Lung (tissue), 17 donors: ENCODE measurements at places on chromosomes 5 and 9.

DNA sequence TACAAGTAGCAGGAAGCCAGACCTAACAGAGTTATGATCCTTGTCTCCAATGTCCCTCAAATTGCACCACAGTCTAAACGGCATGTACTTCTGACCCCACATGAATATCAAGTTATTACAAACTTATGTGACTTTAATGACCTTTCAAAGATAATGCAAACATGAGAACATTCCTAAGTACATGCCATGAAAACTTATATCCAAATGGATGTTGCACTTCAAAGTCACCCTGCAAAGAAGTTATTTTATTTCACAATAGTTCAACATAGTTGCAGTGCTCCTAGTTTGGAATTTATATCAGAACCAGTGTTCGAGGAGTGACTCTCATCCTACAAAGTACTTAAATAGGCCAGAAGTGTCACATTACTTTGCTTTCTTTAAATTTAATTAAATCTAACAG is 41.2 kb upstream of the ITGA1 start:
- H3K36me3 ChIP-seq: no peaks in the 10 kb centered on the region
- H3K4me1 ChIP-seq: no peaks in the 10 kb centered on the region
- H3K4me3 ChIP-seq: no peak overlapping the region
- no peaks in the 10 kb centered on the region for H3K27me3 ChIP-seq

GRCh38 chr9:32968101-32969011 is 33.1 kb downstream of the APTX start:
- H3K27ac ChIP-seq: no peak overlapping the region
- peak; percentile 69 for DNase-seq
- peaks cover 7% of the 10 kb centered on the region for H3K36me3 ChIP-seq
- no peak overlapping the region for H3K4me3 ChIP-seq
- no peaks in the 10 kb centered on the region for H3K4me1 ChIP-seq
- no peaks in the 10 kb centered on the region for H3K27me3 ChIP-seq

- DNase-seq: peak; percentile 64
- H3K4me1 ChIP-seq: peaks cover 6% of the 10 kb centered on the region
- peak overlapping the region; percentile 89 for H3K27ac ChIP-seq
- H3K4me3 ChIP-seq: peak overlapping the region; percentile 97
- no peaks in the 10 kb centered on the region for H3K27me3 ChIP-seq
- H3K36me3 ChIP-seq: no peaks in the 10 kb centered on the region
Measured at GRCh38 chr5:32443541-32444430, 754 bp downstream of the ZFR start.

DNA sequence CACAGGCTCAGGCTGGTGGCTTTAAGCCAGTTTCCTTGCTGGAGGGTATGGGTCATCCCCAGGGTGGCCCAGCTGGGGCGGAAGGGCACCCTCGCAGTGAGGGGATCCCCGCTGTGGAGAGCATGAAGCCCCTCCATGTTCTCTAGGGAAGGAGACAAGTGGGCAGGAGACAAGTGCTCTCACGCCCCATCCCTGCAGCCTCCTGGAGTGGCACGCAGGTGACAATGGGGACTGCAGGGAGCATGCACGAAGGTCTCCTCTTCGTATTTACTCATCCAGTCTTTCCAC is 83.3 kb downstream of the GTF3C4 start:
- H3K27me3 ChIP-seq: no peaks in the 10 kb centered on the region
- H3K27ac ChIP-seq: no peak overlapping the region
- DNase-seq: no peak
- no peaks in the 10 kb centered on the region for H3K36me3 ChIP-seq
- no peaks in the 10 kb centered on the region for H3K4me1 ChIP-seq

GRCh38 chr5:146825033-146825432 is 53.5 kb downstream of the PPP2R2B start:
- H3K36me3 ChIP-seq: no peaks in the 10 kb centered on the region
- no peak overlapping the region for H3K4me3 ChIP-seq
- no peaks in the 10 kb centered on the region for H3K27me3 ChIP-seq

GRCh38 chr9:134785325-134786108 is 95.1 kb upstream of the FCN2 start:
- H3K27me3 ChIP-seq: no peaks in the 10 kb centered on the region
- H3K36me3 ChIP-seq: peaks cover 13% of the 10 kb centered on the region
- H3K27ac ChIP-seq: no peak overlapping the region
- peaks cover 10% of the 10 kb centered on the region for H3K4me1 ChIP-seq

DNA sequence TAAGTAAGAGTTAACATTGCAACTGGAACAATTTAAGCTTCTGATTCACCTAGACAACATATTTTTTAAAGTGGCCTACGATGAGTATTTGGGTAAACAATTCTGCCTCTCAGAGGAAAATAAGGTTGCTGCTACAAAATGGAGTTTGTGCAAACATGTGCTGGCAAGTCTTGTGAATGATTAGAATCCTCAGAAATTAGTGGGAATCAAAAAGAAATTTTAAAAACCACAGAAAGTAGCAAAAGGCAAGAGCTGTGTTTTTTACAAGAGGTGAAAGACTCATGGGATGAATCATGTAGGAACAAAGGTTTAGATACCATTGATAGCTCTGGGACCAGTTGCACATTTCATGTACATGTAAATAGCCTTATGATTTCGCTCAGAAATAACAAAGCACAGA is 561.6 kb downstream of the TAF11L14 start:
- no peaks in the 10 kb centered on the region for H3K36me3 ChIP-seq
- no peak for DNase-seq
- H3K27ac ChIP-seq: no peak overlapping the region
- H3K4me3 ChIP-seq: no peak overlapping the region

DNA sequence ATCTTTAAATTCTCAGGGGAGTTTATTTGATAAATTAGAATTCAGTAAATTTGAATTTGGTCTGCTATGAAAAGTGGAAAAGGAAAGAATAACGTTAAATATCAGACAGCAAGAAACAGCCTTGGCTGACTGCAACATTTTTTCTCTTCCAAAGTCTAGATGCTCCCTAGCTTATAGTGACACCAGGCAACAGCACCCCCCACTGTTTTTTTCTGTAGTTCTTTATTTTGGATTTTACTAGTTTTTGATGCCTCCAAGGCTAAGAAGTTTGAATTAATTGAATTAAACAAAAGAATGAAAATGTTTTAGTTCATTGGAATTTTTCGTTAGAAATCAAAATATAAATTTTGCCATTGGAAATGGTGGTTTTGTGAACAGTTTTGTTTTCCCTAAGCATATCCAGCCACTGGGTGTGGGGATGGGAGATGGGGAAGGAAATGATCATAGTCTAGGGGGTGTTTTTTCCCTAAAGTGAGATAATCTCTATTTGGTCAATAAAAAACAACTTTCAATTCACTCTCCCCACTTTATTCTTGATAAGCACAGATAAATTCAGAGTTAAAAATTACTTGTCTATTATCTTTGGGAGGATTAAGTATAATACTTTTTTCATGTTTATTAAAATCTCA is 199.3 kb upstream of the CD180 start:
- no peaks in the 10 kb centered on the region for H3K36me3 ChIP-seq
- DNase-seq: no peak
- H3K27ac ChIP-seq: no peak overlapping the region

- H3K4me3 ChIP-seq: no peak overlapping the region
- DNase-seq: no peak
- H3K36me3 ChIP-seq: no peaks in the 10 kb centered on the region
Measured at GRCh38 chr9:20601292-20601691, 21.0 kb downstream of the MLLT3 start.

- peaks cover 4% of the 10 kb centered on the region for H3K36me3 ChIP-seq
- no peaks in the 10 kb centered on the region for H3K27me3 ChIP-seq
- H3K4me3 ChIP-seq: no peak overlapping the region
- DNase-seq: peak; percentile 84
- H3K27ac ChIP-seq: peak overlapping the region; percentile 41
Measured at GRCh38 chr9:134407121-134407779, 81.0 kb downstream of the RXRA start.

DNA sequence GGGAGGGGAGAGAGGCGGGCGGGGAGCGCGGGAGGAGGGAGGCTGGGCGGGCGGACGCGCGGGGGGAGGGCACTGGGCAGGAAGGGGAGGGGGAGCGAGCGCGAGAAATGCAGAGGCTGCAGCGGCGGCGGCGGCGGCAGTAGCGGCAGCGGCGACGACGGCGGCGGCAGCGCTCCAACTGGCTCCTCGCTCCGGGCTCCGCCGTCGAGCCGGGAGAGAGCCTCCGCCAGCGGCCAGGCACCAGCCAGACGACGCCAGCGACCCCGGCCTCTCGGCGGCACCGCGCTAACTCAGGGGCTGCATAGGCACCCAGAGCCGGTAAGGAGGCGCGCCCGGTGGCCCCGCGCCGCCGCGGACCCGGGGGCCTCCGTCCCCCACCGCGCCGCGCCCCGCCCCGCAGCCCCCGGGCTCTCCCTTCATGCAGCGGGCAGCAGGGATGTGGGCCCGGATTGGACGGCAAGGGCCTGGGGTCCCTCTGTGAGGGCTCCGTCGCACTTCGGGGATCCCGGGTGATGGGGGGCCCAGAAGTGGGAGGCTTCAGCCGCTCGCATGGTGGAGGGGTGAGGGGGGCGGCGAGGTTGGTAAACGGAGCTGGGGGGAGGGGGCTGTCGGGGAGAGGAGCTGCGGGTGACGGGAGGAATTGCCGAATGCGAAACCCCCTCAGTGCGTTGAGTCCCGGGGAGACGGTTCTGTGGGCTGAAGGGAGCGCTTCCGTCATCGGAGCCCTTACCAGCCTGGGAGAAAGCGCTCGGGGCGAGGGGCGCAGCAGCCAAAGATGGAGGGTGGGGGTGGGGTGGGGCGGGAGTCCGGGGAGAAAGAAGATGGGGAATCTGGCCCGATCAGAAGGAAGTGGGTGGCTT is at the start of gene BASP1:
TSS of gene BASP1 (plus strand) at position 139 of the 860 bp plus-strand sequence. CDS start 57,586 bp downstream, outside the sequence.
- no peaks in the 10 kb centered on the region for H3K36me3 ChIP-seq
- no peaks in the 10 kb centered on the region for H3K27me3 ChIP-seq
- peak within 1 kb of the TSS; percentile 73 for H3K4me3 ChIP-seq
- no peak within 1 kb of the TSS for H3K27ac ChIP-seq
- peak; percentile 95 for DNase-seq

DNA sequence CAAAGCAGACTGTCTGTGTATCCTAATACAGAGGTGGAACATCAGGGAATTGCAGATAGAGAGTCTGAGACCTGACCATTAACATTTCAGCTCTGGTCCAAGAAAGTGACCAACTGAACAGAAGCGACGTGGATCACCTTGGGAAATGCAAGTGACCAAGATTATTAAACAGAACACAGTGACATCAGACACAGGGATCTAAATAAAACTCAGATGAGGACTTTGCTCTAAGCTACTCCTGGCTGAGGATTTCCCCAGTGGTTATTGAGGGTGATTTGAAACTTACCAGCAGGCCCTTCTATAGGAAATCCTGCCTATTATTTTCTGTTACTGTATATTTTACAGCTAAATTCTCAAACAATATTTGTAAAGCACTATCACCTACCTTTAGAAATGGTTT is 436.0 kb downstream of the TMEM38B start:
- DNase-seq: no peak
- H3K36me3 ChIP-seq: no peaks in the 10 kb centered on the region

DNA sequence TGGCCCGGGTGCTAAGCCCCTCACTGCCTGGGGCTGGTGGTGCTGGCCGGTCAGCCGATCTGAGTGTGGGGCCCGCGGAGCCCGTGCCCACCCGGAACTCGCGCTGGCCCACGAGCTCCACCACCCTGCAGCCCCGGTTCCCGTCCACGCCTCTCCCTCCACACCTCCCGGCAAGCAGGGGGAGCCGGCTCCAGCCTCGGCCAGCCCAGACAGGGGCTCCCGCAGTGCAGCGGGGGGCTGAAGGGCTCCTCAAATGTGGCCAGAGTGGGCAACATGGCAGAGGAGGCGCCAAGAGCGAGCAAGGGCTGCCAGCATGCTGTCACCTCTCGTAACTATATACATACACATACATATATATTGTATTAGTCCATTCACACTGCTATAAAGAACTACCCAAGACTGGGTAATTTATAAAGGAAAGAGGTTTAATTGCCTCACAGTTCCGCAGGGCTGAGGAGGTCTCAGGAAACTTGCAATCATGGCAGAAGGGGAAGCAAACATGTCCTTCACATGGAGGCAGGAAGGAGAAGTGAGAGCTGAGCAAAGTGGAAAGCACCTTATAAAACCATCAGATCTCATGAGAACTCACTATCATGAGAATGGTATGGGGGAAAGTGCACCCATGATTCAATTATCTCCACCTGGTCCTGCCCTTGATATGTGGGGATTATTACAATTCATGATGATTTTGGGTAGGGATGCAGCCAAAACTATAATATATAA is 56.8 kb downstream of the LIX1 start:
- H3K27ac ChIP-seq: no peak overlapping the region
- DNase-seq: no peak
- H3K4me1 ChIP-seq: peaks cover 18% of the 10 kb centered on the region
- H3K4me3 ChIP-seq: no peak overlapping the region
- no peaks in the 10 kb centered on the region for H3K27me3 ChIP-seq

GRCh38 chr9:74414325-74414724 is 82.8 kb upstream of the RORB start:
- no peak overlapping the region for H3K27ac ChIP-seq
- no peaks in the 10 kb centered on the region for H3K27me3 ChIP-seq
- H3K4me1 ChIP-seq: no peaks in the 10 kb centered on the region
- no peaks in the 10 kb centered on the region for H3K36me3 ChIP-seq

DNA sequence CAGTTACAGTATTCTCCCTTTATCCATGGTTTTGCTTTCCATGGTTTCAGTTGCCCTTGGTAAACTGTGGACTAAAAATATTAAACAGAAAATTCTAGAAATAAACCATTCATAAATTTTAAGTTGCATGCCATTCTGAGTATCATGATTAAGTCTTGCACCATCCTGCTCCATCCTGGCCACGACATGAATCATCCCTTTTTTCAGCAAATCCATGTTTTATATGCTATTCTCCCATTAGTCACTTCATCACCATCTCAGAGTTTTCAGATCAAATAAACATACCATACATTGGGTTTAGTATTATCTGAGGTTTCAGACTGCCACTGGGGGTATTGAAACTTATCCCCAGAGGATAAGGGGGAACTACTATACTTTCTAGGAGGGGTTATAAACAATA is 234.4 kb upstream of the ATP10B start:
- no peaks in the 10 kb centered on the region for H3K36me3 ChIP-seq
- no peaks in the 10 kb centered on the region for H3K27me3 ChIP-seq
- DNase-seq: no peak
- no peak overlapping the region for H3K27ac ChIP-seq
- H3K4me1 ChIP-seq: no peaks in the 10 kb centered on the region

- no peaks in the 10 kb centered on the region for H3K36me3 ChIP-seq
- no peak overlapping the region for H3K27ac ChIP-seq
- peaks cover 16% of the 10 kb centered on the region for H3K4me1 ChIP-seq
- no peak overlapping the region for H3K4me3 ChIP-seq
- no peaks in the 10 kb centered on the region for H3K27me3 ChIP-seq
Measured at GRCh38 chr9:129553277-129553676, 67.6 kb downstream of the C9orf50 start.

DNA sequence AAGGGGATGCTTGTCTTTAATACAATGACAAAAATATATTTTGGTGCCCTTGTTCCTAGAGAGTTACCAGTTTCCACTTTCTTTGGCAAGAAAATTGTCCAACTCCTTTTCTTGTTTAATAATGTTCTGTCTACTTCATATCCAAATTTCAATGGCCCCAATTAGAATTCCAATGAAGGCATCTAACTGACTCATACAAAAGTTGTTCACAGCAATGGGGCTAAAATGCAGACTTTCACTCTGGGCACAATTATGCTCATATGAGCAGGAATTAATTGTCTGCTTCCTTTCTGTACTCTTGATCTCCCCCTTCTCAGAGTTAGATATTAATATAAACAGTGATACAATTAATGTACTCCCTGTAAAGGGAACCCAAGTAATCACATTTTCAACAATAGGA is 42.1 kb upstream of the ZNF622 start:
- DNase-seq: no peak
- H3K36me3 ChIP-seq: no peaks in the 10 kb centered on the region
- no peak overlapping the region for H3K4me3 ChIP-seq
